ENCODE measurements at places on chromosomes 4 and X. TPM values are rescaled to one million over a fixed set of nuclear protein-coding genes. Genes with fewer than 3 reads are reported as not detected.
A peak's percentile ranks its signal among the peaks of the same experiment; 100 is the strongest.

Gene EREG
- polyA plus RNA-seq: 13.2 TPM

Gene SMIM14
- polyA plus RNA-seq: 6.6 TPM

Gene PGRMC1
- 62.6 TPM for polyA plus RNA-seq

GRCh38 chr4:121155893-121156292 lies 8.2 kb downstream of the TNIP3 start:
- peak; percentile 67 for DNase-seq

GRCh38 chrX:16484338-16484737 lies 165.6 kb upstream of the S100G start:
- DNase-seq: peak; percentile 96

GRCh38 chr4:5118994-5119835 lies 67.9 kb downstream of the STK32B start:
- no peak for DNase-seq

GRCh38 chrX:30248854-30249253 lies 1.9 kb downstream of the MAGEB1 start:
- DNase-seq: no peak

DNA sequence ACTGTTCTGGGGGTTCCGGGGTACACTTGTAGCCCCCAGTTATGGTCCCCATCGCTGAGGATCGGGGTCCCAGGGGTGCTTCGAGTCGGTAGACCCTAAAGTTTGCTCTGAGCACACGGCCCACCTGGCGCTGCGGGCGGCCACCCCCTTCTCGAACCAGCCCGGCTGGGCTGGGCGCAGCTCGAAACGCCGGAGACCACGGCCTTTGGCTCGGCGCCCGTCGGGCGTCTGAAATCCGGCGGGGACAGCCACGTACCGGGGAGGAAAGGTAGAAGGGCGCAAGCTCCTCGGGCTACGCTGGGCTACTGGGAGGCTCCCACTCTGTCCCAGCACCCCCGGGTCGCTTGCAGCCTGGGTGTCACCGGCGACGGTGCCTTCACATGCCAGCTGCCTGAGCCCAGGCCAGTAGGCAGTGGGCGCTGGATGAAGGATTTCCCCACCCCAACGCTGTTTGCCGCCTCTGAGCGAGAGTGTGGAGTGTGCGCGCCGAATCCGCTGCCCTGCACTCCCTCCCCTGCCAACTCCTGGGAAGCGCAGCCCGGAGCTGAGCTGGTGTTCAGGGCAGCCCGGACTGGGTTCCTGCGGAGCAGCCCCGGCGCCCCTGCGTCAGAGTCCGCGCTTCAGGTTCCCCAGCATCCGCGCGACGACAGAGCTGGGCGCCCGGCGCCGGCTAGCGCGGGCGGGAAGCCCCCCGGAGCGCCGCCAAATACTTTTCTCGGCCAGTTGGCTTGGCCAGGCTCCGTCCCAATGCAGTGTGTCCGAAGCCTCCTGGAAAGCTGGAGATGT lies 637 bp downstream of the MAMLD1 start:
- peak; percentile 45 for DNase-seq

Measured in mammary epithelial cell (primary cell).